ENCODE measurements at places on chromosomes 11 and 22.

- DNase-seq: no peak
Observed at GRCh38 chr11:27460158-27460978, 12.2 kb downstream of the LGR4 start.

DNA sequence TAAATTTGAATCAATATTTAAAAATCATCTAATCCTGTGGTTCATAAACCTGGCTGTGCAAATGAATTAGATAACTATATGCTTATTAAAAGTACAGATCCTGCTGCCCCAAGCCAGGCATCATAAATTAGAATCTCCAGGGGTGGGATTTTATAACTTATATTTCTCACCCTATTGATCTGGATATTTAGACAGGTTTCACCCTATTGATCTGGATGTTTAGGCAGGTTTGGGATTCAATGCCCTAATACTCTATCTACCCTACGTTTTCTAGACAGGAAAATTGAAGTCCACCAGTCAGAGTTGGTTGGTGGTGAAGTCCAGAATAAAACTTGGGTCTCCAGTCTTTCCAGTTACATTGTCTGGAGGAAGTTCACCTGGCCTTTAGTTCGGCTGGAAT, 2.6 kb downstream of the OR8B8 start:
- DNase-seq: no peak

DNA sequence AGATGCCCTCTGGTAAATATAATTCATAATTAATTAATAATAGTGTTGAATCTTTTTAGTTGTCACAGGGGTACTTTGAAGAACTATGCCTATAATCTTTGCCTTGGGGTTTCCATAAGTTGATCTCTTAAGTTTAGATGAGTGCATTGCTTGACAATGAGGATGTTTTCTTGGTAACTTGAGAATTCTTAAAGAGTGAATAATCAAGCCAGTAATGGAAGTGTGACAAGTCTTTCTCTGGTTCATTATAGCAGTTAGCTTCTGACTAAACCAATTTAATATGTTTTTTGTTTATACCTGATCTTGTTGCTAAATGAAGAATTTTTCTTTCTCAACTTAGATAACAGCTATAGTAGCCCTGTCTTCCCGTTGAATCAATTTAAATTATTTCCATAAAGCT, 46.2 kb downstream of the ATXN10 start:
- peak; percentile 84 for DNase-seq

GRCh38 chr11:66289548-66290329, 796 bp upstream of the YIF1A start:
- DNase-seq: no peak

DNA sequence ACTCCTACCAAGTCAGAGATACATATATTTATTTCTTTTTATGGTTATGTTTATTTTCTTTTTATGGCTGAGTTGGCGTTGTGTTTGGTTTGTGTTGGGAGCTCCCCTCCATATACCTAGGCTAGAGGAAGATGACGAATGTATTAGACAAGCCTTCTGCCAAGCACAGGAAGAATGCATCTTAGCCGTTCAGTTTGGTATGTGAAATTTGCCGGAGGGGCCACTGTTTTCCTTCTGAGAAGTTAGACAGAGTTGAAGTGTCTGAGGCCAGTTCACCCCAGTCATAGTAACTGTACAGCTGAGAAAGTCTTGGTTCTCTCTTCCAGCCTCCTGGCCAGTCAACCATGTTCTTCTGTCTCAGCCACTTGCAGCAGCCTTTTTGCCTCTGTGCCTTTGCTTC, 29.8 kb downstream of the TEAD1 start:
- peak; percentile 61 for DNase-seq

GRCh38 chr11:47411884-47412746, 3.7 kb downstream of the SLC39A13 start:
- no peak for DNase-seq

DNA sequence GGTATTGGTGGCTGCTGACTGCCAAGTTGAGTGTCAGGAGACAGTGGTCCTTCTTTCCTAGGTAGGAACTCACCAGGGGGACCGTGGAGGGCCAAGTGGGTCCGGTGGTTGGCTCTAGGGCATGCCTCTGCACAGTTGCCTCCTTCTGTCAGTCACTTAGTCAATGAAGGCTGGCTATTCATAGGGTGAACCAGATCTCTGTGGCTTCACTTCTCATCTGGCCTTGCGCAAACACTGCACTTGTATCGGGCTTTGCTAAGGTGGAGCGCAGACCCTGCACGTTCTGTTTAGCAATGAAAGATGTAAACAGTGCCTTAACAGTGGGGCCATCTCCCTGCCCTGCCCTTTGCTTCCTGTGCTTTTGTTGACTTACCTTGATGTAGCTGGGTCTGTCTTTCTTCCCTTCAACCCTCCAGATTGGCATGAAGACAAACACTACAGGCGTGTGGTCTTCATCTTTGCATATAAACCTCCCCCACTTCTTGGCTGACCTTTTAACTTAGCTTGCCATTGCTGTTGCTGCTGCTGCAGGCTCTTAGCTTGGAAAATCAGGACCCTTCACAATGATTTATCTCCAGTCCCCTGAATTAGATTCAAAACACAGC, 6.7 kb upstream of the SORL1-AS1 start:
- DNase-seq: no peak
